ENCODE measurements at places on chromosomes 6 and 20.

DNA sequence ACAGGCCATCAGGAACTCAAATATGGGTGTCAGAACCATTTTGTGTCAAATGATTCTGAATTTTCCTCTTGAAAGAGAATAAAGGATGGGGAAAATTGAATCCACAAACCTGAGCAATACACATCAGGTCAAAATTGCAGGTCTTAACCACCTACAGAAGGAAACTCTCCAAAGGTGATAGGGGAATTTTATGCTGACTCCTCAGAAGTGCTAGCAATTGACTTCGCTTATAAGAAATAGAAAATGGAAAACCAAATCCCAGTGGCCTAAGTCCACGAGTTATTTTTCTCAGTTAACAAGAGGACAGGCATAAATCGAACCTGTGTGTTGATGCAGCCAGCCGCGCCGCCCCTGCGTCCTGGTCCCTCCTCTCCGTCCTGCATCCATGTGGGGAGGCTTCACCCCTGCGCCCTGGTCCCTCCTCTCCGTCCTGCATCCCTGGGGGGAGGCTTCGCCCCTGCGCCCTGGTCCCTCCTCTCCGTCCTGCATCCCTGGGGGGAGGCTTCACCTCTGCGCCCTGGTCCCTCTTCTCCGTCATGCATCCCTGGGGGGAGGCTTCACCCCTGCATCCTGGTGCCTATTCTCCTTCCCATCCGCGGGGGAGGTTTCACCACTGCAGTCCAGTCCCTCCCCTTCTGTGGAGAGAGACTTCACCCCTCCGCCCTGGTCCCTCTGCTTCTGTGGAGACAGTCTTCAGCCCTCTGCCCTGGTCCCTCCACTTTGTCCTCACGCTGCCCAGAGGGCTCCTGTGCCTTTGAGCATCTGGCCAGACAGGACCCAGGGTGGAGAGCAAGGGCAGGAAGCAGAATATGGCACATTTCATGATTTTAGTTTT lies 230.3 kb downstream of the SMOC2 start:
- DNase-seq: no peak

DNA sequence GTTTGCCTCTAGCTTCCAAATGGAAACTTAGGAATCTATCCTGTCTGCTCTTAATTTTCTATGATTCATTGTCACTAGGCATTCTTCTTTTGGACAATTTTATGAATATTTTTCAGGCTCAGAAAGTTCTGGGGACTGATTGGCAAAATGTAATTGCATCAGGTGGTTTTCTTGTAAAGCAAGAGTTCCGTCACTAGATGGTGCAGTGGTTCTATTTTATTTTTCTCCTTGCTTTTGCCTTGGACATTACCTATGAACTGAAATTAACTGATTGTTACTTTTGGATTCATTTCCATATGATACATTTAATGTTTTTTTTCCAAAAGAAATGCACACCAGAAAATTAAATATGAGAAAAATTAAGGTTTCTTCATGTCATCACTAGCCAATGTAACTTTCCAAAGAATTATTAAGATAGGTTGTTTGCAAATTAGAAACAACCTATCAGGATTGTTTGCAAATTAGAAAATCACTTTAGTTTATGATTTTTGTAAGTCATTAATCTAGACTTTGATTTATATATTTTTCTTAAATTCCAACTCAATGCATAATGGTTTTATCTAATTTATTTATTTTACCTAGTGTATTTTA lies 48.0 kb downstream of the TMEM170B start:
- peak; percentile 82 for DNase-seq

GRCh38 chr20:53080969-53081871 lies 109.1 kb downstream of the TSHZ2 start:
- DNase-seq: peak; percentile 30

- DNase-seq: no peak
Measured at GRCh38 chr6:85455471-85456026, 5.7 kb downstream of the NT5E start.

DNA sequence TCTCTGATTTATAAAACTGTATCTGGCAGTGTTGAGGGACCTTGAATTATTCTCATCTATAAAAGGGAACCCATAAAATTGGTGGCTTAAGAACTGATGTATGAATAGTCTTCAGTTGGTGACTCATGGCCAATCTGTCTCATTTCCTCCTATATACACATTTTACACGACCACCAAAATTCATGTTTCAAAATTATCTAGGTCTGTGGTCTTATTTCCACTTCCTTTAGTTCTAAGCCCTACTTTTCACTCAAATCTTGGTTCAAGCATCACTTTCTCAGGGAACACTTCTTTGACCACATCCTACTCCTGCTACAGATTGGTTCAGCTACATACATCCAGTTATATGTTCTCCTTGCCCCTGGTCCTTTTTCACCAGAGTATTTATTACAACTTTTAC lies 18.6 kb upstream of the ENPP1 start:
- DNase-seq: no peak

- DNase-seq: peak; percentile 46
Measured at GRCh38 chr6:68777956-68778355, 142.9 kb downstream of the ADGRB3 start.

DNA sequence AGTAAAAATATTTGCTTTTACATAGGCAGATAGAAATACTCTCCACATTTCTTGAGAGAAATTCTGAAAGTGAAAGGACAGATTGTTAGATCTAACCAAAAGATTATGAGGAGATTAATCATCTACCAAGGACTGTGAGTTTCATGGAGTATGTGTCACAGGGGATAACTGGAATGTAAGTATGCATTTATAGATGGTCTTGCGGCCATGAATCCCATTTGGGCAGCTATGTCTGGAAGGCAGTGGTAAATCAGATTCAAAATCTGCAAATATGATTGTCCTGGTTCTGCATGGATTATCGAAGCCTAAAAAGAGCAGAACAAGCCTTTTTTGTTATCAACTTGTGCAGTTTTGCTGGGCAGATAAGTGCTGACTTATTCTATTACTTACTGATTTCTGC lies 293.8 kb downstream of the RFPL4B start:
- peak; percentile 79 for DNase-seq

GRCh38 chr20:18773566-18773965 lies 40.0 kb upstream of the SCP2D1 start:
- no peak for DNase-seq

GRCh38 chr6:26045065-26045927 lies 41.9 kb upstream of the HFE start:
- DNase-seq: peak; percentile 96

- no peak for DNase-seq
Measured at GRCh38 chr6:28567506-28567905, 41.8 kb downstream of the GPX5 start.

DNA sequence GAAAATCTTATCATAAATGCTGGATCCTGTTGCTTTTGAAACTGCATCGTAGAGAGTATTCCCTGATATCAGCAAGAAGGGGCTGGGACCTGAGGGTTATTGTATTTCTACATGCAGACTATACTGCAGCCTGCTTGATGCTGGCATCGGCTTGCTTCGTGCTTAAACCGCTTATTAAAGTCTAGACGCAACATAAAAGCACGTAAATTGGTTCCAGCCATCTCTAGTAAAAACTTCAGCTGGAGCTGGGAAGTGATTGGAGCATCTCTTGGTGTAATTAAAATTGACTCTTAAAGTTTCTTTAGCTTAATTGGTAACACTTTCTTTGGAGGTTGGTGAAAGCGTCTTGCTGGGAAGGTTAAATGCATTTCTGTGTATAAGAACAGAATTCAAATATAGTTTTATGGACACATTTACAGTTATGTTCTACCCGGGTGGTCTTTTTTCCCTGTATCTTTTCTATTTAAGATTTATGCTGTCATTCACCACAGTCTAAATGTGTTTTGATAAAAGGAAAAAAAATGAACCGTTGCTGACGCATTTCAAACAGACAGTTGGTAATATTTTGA lies 139.0 kb upstream of the JAG1 start:
- no peak for DNase-seq

- DNase-seq: peak; percentile 78
Measured at GRCh38 chr20:62668441-62669027, 26.2 kb downstream of the SLCO4A1 start.

DNA sequence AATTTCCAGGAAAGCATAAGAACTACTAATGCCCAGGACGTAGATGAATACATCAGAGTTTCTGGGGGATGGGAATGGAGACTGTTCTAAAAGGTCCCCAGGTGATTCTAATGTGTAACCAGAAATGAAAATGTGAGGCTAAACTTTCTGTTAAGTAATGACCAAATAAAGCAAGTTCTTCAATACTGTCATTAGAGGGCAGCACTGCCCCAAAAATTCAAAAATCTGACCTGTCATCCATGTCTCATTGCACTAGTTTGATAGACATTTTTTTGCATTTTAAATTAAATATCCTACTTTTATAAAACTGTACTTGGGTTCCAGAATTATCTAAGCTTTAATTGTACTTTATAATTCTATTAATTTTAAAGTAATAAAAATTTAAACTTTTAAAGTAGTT lies 94.9 kb downstream of the RFX6 start:
- DNase-seq: peak; percentile 67

- DNase-seq: no peak
Measured at GRCh38 chr20:11721411-11721810, 196.3 kb upstream of the BTBD3 start.

DNA sequence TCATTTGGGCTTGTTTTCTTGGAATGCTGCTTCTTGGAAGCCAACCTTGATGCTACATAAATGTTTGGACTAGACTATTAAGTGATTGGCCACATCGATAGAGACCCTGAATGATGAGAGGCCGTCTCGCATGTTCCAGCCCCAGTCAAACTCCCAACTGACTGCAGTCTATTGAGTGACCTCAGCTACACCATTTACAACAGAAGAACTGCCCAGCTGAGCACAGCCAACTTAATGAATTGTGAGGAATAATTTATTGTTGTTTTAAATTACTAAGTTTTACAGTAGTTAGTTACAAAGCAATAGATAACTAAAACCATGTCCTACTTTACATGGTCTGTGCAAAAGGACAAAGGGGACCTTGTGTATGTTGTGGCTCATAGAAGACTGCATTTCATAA lies 63.0 kb downstream of the PLCB4 start:
- no peak for DNase-seq

DNA sequence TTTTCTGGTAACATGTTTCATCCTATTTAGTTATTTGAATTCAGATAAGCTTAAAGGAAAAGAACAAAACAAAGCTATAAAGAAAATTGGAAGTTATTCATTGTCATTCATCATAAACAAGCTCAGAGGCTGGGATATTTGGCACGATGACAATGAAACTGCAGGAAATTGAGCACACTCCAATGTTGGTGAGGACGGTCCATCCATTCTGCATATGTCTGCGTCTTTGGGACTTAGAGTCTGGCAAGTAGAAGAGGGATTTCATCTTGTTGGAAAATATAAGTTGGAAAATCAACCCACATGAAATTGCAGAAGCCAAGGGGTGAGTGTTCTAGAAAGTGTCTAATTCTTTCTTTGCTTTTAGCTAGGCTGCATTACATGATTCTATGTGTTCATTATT lies 78.4 kb downstream of the HDGFL1 start:
- DNase-seq: no peak

DNA sequence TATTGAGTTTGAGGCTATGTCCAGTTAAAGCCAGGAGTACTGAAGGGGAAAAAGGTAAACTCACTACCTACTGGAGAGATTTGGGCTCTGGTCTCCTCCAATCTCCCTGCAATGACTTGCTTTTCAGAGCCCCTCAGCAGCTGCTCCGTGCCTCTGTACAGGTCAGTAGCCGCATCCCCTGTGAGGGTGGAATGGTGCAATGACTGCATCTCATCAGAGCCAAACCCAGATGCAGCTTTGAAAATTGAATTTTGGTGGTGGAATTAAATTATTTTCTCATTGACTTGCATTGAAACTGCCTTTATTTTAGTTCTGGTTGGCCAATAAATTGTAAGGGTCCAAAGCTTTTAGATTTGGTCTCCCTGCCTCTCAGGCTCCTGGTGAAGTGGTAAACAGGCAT lies 166.7 kb downstream of the DLL1 start:
- no peak for DNase-seq

GRCh38 chr6:133809406-133809805 lies 79.5 kb upstream of the TCF21 start:
- DNase-seq: peak; percentile 28

DNA sequence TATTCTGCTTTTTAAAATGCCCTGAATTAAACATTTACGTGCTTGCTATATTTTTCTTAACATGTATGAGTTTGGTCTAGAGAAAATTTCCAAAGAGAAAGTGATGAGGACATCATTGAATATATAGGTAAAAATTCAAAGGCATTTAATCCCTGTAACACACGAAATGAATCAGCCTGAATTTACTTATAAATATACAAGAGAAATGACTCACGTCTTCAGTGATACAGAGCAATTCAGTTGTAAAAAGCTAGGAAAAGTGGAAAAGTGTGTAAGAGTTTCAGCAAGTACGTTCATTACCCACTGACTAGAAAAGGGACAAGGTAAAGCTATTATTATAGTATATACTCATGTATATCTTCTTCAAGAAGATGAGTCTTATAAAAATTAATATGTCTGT lies 124.8 kb downstream of the HIVEP1 start:
- DNase-seq: peak; percentile 57

GRCh38 chr6:128848212-128848935 lies 34.6 kb upstream of the LAMA2 start:
- peak; percentile 47 for DNase-seq

- no peak for DNase-seq
Measured at GRCh38 chr20:37500311-37500710, 20.7 kb upstream of the NNAT start.

DNA sequence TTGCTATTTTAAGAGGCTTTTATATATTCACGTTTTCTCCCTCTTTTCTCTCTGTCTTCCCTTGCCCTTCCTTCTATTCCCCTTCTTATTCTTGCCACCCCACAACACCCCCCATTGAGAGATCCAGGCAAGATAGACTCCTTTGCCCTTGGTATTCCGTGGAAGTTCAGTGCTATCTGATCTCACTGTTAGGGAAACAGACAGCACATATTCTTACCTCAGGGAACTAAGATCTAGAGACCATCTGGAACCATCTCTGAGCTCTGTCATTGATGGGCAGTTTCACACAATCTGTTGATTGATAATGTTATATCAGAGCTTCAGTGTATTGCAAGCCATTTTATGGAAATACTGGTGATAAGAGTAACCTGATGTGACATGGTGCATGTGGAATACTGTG lies 228.8 kb downstream of the ARID1B start:
- DNase-seq: no peak

DNA sequence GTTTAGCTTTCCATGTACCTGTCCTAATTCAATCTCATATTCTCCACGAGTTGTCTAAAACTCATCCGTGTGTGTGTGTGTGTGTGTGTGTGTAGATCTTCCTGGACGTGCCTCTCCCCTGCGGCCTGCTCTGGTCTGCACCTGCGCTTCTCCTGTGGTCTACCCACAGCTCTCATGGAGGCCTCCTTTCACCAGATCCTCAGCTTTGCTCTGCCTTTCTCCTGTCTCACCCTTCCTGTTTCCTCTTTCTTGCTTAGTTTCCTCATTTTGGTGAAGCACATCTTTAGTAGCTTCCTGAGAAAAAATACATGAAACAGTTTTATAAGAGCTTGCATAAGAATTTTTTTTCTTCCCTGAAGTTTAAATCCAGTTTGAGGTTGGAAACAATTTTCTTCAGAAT lies 18.1 kb downstream of the SLX4IP start:
- DNase-seq: no peak

GRCh38 chr6:125985522-125985921 lies 818 bp upstream of the TRMT11 start:
- no peak for DNase-seq

- no peak for DNase-seq
Measured at GRCh38 chr6:34695729-34696188, 808 bp downstream of the ILRUN start.

- no peak for DNase-seq
Measured at GRCh38 chr6:21312118-21312517, 281.4 kb upstream of the SOX4 start.
